ENCODE measurements at places on chromosomes 1 and 21. TPM values are rescaled to one million over a fixed set of nuclear protein-coding genes. Genes with fewer than 3 reads are reported as not detected.

Gene OSCP1
- 20.0 TPM for polyA plus RNA-seq

Gene SV2A
- 6.7 TPM for polyA plus RNA-seq

Gene PADI4
- 0.14 TPM for polyA plus RNA-seq

Gene OR14C36
- polyA plus RNA-seq: not detected

Gene BSND
- polyA plus RNA-seq: 5.3 TPM

Gene HS2ST1
- polyA plus RNA-seq: 39.0 TPM

GRCh38 chr1:147409886-147410285, 131.4 kb upstream of the BCL9 start:
- no peak for DNase-seq

DNA sequence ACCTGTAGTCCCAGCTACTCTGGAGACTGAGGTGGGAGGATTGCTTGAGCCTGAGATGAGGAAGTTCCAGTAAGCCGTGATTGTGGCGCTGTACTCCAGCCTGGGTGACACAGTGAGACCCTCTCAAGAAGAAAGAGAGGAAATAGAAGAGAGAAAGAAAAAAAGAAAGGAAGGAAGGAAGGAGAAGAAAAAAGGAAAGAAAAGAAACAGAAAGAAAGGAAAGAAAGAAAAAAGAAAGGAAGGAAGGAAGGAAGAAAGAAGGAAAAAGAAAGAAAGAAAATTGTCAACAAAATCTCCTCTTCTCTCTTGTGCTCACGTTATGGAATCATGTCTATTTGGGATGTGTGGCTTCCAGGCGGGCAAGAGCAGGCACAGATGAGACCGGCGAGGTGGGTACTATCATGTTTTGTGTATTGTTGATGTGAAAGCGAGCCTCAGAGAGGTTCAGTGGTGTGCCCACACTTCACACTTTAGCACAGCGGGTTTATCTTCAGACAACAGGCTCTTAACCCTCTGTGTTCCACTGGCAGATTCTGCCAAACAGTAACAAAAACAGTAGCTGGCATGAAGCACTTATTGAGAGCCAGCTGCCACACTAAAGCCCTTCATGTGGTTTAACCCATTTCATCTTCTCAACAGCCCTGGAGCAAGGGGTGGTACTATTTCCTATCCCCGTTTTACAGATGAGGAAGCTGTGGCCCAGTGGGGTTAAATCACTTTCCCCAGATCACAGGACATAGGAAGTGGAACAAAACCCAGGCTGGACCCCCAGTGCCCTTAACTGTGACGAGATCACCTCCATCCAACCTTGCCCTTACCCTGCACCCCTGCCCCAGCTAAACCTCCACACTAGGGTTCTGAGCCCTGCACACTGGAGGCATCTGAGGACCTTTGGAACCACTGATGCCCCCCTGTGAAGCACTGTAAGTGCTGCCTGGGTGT, 94.7 kb upstream of the TARDBP start:
- no peak for DNase-seq

GRCh38 chr1:30804822-30805221, 47.2 kb upstream of the LAPTM5 start:
- DNase-seq: no peak

DNA sequence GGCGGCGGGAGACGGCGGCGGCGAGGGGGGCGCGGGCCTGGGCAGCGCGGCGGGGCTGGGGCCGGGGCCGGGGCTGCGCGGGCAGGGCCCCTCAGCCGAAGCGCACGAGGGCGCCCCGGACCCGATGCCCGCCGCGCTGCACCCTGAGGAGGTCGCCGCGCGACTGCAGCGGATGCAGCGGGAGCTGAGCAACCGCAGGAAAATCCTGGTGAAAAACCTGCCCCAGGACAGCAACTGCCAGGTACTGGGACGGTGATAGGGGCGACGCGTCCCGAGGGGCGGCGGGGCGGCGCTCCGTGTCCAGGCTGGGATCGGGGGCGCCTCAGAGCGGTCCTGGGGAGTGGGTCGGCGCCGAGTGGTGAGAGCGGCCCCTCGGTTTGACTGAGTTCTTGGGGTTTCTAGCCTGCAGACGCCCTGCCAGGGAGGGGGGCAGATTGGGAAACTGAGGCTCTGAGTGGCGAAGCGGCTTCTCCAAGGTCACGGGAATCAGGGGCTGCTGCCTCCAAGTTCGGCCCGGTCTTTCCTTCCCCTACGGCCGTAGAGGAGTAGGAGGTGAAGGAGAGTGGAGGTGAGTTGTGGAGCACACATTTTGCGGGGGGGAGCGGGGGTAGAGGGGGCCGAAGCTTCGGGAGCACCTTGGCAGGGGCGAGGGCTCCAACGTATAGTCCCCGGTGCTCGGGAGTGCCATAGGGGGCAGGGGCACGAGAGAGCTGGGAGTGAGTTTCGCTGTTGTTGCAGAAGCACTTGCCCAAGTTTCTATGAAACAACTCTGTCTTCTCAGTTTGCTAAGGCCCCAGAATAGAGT, 508 bp downstream of the RAVER2 start:
- peak; percentile 20 for DNase-seq

- DNase-seq: peak; percentile 43
Observed at GRCh38 chr21:44337941-44338895, 972 bp downstream of the CFAP410 start.

DNA sequence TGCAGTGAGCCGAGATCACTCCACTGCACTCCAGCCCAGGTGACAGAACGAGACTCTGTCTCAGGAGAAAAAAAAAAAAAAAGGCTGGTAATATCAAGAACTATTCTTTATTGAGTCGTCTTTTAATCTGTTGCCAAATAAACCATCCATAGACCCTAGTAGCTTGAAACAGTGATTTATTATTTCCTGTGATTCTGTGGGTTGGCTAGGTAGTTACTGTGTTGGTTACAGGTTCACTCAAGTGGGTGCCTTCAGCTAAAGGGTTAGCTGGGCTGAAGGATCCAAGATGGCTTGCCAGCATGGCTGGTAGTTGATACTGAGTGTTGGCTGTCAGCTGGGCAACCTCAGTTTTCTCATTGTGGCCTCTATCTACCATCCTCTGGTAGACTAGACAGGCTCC, 9.2 kb downstream of the TLCD4 start:
- DNase-seq: no peak

- DNase-seq: no peak
Observed at GRCh38 chr21:43370888-43371570, 55.9 kb downstream of the SIK1 start.

DNA sequence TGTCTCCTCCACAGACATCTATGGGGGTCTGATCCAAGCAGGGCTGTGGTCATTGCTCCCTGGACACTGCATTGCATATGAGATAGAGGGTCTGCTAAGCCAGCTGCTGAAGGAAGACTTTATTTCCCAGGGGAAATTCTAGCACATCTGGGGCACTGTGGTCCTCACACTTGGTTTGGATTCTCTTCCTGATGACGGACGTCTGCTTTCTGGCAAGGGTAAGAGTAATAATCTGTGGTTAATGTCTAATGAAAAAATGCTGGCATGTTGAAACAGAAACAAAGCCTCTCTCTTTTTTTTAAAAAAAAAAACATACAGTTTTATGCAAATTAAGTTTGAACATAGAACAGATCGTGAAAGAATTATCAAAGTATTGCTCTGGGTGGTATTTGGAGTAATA, 553.9 kb downstream of the DPYD start:
- no peak for DNase-seq

GRCh38 chr1:171220581-171221054, 27.7 kb upstream of the FMO1 start:
- DNase-seq: peak; percentile 43

- no peak for DNase-seq
Observed at GRCh38 chr21:15749861-15750159, 20.0 kb downstream of the USP25 start.

GRCh38 chr1:221488550-221488949, 253.3 kb downstream of the DUSP10 start:
- DNase-seq: no peak

DNA sequence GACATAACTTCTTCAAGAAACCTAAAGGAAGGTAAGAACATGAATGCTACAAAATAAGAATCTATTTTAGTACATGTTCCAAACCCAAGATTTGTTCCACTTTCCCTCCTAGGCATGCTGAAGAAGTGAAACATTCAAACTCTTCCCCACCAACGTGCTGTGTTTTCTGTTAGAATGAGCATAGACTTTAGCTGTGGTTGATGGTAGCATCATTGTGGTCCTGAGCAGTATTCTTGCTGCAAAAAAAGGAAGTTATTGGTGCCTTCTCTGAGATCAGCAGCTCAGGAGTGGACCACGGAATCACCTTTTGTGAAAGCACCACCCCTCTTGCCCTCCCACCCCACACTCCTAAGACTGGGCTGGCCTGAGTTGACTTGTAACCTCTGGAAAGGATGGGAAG, 100.4 kb upstream of the POGK start:
- DNase-seq: no peak

- no peak for DNase-seq
Observed at GRCh38 chr1:245671349-245671748, 516.6 kb downstream of the KIF26B start.

DNA sequence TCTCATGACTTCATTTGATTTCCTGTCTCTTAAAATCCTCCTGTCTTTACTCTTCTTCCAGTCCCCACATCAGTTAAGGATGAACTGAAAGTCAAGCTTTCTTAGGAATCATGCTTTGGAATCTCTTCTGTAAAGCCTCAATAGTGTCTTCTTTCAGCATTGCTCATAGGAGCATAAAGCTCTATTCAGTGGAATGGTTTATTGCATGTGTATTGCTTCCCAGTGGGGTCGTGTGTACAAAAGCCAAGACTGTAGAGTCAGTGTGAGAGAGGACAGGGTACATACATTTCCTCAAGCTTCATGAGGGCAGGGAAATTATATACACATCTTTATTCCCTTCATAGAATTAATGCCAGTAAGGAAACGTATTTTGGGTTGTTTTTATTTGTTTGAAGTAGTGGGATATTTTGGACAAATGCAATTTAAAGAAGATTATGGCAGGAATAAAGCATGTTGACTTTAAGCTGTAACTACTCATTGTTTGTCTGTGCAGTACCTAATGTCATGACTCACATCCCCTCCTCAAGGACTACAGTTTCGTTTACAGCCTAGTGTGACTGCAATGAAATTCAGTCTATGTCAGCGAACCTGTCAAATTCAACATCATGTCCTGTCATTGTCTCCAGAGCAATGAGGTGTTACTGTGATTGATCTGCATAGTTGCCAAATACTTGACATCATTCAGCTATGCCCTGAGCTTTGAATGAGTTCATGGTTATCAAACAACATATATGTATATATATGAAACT, 2164.2 kb downstream of the NCAM2 start:
- DNase-seq: no peak

DNA sequence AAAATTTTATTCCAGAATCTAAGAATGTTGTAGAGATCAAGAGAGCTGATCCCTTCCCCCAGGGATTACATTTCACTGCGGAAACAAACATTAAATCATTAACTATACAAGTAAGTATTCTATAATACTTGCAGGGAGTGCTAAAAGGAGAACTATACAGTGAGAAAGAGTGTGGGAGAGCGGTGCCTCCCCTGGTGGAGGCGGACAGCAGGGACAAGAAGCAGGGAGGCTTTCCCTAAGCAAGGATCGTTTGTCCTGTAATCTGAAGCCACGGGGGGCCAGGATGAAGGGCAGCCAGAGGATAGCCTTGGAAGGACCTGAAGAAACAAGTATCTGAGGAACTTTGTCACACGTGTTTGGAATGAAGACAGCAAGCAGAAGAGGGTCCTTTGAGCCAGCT, 40.1 kb downstream of the SLC9C2 start:
- DNase-seq: no peak

GRCh38 chr1:35592991-35593769, 20.1 kb downstream of the TFAP2E start:
- DNase-seq: no peak

DNA sequence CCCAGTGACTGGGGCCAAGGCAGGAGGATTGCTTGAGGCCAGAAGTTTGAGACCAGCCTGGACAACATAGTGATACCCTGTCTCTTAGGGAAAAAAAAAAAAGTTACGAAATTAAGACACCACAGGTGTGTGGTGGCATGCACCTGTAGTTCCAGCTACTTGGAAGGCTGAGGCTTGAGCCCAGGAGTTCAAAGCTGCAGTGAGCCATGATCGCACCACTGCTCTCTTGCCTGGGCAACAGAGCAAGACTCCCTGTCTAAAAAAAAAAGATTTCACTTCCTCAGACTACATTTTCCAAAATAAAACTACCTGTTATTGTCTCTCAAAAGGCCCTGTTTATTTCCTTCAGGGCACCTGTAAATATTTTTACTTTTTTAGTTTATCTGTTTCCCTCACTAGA, 4.7 kb upstream of the STK40 start:
- no peak for DNase-seq

DNA sequence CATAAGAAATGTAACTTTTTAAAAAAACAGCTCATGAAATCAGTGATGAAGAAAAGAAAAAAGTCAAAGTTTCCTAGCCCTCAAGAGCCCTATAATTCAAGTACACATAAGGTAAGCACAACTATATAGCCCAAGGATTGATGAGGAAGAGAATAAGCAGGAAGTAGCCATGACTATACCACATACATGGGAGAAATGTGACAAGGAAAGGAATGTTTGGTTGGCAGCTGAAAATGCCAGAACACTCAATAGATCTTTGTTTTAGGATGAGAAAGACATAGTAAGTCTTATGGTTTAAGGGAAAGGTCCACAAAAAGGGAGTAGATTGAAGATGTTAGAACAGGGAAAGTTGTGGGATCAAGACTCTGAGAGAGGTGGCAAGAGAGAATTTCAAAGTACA, 5.7 kb downstream of the DOCK7 start:
- DNase-seq: no peak

DNA sequence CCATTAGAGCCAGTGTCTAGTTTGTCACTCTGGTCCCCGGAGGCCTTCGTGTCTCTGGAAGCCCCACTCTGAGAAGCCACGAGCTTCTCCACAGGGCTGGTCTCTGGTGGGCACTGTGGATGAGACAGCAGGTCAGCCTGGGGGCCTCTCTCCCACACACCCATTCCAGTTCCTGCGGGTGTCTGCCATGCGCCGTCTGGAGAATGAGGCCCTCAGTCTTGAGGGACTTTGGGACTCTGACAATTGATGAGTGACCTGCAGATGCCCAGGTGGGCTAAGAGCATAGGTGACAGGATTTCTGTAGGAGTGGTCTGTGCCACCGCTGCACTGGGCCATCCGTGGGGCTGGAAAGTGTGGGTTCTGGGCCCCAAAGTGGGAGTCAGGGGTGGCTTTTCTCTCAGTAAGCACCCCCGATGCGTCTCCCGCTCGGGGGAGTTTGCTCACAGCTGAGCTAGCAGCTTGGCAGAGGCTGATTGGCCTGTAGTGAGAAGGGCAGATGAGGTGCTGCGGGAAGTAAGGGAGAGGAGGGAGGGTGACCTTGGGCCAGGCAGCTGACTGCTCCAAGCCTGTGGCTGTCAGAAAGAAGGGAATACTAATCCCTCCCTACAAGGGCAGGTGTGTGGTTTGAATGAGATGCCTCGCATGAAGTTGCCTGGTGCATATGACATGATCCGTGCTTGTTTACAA, 26.4 kb downstream of the LHX4 start:
- DNase-seq: no peak

GRCh38 chr1:111624382-111624781, 4.8 kb downstream of the RAP1A start:
- no peak for DNase-seq

DNA sequence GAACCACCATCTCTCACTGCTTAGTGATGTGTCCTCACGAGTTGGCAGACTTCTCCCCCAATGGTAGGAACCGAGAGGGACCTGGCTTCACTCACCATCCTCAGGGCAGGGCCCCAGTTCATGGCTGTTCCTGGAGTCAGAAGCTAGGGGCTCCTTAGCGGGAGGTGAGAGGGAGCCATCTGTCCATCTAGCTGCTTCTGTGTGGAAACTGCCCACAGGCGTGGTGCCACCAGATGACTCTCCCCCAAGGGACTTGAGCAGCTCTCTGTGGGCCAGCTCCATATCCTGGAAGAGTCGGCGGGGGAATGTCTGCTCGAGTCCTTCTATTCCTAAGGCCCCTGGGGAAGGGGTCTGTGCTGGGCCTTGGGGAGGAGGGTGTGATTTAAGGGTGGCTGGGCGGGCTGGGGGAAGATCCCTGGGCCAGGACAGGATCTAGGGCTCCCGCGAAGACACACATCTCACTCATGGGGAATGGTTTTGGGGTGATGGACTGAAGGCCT, 16.3 kb downstream of the LRRC71 start:
- DNase-seq: no peak
